MM.1S (cell line): ENCODE measurements at places on chromosomes 7 and 10.
A peak's percentile ranks its signal among the peaks of the same experiment; 100 is the strongest.

DNA sequence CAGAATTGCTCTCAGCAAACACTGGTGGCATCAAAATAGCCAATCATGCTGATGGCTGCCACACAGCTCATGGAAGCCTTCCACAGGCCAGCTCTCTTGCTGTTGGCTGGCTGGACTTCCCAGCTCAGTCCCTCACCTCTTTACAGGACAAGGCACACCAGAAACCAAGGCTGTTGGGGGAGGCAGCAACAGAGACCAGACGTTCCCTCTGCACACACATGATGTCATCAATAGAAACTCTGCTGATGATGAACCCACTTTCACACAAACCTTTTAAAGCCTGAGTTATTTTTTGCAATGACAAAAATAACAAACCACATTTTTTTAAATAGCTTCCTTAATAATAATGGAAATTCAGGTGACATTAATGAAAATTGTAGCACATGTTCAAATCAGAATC, 300.9 kb upstream of the C7orf33 start:
- peak; percentile 72 for DNase-seq

DNA sequence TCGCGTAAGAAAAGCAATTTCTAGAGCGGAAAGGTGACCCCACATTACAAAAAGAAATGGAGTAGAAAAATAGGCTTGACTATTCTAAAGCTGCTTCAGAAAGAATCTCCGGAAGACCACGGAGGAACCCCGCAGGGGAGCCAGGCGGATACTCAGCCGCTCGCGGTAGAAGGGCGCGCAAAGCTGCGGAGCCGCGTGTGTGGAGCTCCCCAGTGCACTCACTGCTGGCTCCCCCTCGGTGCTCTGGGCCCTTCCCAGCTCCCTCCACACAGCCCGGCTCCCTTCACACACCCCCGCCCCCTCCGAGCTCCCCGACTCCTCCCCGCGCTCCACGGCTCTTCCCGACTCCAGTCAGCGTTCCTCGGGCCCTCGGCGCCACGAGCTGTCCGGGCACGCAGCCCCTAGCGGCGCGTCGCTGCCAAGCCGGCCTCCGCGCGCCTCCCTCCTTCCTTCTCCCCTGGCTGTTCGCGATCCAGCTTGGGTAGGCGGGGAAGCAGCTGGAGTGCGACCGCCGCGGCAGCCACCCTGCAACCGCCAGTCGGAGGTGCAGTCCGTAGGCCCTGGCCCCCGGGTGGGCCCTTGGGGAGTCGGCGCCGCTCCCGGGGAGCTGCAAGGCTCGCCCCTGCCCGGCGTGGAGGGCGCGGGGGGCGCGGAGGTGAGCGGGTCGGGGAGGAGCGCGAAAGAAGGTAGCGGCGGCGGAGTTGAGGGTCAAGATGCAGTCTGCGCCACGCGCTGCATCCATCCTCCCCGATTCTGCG, at the start of gene STEAP2:
Gene STEAP2 (plus strand): TSS at position 350 of the 758 bp plus-strand sequence. CDS start 13,343 bp downstream, outside the sequence.
- DNase-seq = peak; percentile 11

DNA sequence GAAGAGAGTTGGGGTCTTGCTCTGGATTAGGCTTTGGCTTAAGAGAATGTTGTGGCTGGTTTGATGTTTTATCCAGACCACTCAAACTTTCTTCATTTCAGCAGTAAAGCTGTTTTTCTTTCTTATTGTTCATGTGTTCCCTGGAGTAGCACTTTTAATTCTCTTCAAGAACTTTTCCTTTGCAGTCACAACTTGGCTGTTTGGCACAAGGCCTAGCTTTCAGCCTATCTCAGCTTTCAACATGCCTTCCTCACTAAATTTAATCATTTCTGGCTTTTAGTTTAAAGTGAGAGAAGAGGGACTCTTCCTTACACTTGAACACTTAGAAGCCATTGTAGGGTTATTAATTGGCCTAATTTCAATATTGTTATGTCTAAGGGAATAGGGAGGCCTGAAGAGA, 18.1 kb downstream of the CCDC126 start:
- no peak for DNase-seq

- DNase-seq = no peak
Observed at GRCh38 chr7:147509541-147510200, 1080.9 kb upstream of the C7orf33 start.

DNA sequence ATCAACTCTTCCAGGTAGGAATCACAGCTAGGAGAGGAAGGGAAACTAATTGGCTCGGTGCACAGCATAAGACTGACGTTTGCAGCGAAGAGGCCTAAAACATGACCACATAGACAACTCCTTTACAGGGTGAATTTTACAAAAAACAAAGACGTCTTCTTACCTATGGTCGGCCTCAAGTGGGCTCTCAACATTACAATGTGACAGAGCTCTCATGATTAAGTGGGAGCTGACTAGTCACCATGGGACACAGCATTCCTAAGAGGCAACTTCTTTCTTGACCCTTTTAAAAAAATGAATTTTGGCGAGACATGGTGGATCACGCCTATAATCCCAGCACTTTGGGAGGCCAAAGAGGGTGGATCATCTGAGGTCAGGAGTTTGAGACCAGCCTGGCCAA, 4.6 kb downstream of the PDIA4 start:
- DNase-seq = no peak

DNA sequence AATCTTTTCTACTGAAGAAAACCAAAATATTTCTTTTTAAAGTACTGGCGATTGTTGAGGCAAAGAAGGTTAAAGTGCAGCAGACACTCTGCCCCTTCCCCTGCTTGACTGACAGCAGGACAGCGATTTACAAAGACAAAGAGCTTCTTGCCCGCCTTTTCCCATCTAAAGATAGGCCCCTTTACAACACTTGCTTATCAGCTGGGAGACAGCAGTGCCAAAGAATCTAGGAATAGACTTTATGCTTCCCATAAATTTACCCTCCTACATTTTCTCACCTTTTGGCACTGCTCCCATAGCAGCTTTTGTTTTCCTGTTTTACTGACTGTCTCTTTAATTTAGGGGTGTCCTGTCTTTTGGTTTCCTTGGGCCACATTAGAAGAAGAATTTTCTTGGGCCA, 824.1 kb downstream of the CCSER2 start:
- no peak for DNase-seq

DNA sequence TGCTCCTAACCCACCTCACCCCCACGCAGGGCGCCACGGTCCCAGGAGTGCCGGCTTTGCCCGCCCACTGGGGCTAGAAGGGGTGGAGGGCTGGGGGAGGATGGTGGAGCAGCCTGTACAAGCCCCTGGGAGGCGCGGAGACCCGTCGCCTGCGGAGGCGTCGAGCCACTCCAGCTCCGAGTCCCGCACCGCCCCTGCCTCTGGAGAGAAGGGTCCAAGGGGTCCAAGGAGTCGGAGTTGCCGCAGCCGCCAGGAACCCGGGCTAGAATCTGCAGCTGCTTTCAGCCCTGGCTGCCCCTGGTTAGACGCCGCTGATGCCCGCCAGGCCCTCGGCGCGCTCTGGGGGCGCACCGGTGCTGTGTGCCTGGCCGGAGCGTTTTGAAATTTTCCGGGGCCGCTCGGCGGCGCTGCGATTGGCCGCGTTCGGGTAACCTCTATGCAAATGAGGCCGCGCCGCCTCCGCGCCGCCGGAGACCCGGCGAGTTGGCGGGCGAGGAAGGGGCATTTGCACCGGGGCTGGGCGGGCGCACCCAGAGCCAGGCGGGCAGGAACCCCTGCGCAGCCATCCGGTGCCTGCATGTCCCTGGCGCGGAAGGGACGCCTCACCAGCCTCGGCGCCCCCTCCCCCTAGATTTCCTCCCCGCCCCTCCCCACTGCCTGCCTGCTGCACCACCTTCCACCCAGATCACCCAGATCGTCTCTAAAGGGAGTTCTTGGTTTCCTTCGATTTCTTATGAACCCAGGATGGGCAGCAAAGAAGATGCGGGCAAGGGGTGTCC, at the start of gene HMX2:
Gene HMX2 (plus strand): TSS at position 502 of the 779 bp plus-strand sequence. CDS start 243 bp downstream, at position 745.
- DNase-seq = no peak

DNA sequence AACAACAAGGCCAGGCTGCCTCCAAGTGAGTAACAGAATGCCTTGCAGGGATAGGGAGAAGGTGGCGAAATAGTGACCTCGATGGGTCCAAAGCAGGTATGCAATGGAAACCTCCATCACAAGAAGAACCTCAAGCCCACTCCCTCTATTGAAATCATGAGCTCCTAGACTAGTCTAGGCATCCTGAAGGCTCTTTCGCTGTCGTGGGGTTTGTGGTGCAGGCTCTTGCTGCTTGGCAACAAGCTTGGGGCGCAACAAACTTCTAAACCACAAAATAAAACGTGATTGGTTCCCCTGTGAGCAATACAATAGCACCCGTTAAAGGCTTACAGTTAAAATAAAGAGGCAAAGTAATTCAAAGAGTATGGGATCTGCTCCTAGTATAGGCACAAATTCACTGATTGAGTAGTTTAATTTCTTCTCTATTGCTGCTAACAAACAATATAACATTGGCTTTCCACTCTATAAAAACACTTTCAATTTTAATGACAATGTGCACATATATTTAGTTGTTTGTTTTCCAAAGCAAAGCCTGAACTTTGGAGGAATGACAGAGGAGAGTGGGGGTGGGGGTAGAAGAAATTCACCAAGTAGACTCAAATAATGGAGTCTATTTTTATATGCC, 64.1 kb downstream of the C10orf67 start:
- DNase-seq = no peak

GRCh38 chr7:151034312-151035025, 6.2 kb downstream of the ABCB8 start:
- no peak for DNase-seq

GRCh38 chr10:3239920-3240894, 67.6 kb upstream of the PITRM1 start:
- no peak for DNase-seq

GRCh38 chr7:68247571-68247970, 1250.9 kb downstream of the TYW1 start:
- DNase-seq = no peak

- no peak for DNase-seq
Observed at GRCh38 chr10:14621037-14621436, 153.7 kb downstream of the FAM107B start.

DNA sequence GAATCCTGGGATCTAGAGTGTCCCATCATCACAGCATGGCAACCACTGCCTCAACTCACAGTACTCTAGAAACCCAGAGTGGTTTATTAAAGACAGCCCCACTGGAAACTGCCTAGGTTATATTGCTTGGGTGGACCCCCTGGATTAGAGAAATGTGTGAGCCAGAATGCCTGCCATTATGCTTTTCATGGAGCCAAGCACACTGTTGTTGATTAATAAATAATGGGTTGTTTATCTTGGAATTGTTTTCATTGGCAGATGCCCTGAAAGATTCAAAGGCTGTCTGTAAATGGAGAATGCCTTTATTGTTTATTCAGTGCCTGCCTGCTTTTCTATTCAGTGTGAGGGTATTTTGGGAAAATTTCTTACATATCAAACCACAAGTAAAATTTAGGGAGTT, 52.1 kb downstream of the GNAI1 start:
- DNase-seq = no peak

- no peak for DNase-seq
Observed at GRCh38 chr10:26593896-26594295, 103.6 kb upstream of the PDSS1 start.

GRCh38 chr7:128215739-128216138, 25.3 kb upstream of the LEP start:
- DNase-seq = no peak

DNA sequence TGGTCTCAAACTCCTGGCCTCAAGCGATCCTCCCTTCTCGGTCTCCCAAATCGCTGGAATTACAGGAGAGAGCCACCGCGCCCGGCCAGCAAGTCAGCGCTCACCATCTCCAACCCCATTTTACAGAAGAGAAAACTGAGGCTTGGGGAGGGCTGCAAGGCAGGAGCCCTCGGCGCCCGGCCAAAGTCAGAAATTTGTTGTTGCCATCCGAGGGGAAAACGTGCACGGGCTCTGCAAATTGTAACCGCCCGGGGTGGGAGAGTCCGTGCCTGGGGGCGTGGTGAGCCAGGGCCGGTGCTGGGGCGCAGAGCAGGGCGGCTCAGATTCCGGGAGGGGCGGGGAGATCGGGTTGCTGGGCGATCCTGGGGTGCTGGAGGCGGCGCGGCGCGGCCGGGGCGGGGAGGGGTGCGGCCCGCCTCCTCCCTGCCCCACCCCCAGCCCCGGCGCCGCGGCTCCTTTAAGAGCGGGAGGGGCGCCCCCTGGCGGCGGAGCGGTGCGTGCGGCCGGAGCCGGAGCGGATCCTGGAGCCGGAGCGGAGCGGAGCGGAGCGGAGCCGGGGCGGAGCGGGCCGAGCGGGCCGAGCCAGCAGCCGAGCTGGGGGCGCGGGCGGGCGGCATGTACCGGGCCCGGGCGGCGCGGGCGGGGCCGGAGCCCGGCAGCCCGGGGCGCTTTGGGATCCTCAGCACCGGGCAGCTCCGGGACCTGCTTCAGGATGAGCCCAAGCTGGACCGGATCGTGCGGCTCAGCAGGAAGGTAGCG, at the start of gene VPS37D:
Gene VPS37D (plus strand): TSS at position 488 of the 759 bp plus-strand sequence. CDS start 128 bp downstream, at position 616.
- peak; percentile 91 for DNase-seq

- DNase-seq = no peak
Observed at GRCh38 chr10:17474595-17475323, 20.4 kb upstream of the ST8SIA6 start.

DNA sequence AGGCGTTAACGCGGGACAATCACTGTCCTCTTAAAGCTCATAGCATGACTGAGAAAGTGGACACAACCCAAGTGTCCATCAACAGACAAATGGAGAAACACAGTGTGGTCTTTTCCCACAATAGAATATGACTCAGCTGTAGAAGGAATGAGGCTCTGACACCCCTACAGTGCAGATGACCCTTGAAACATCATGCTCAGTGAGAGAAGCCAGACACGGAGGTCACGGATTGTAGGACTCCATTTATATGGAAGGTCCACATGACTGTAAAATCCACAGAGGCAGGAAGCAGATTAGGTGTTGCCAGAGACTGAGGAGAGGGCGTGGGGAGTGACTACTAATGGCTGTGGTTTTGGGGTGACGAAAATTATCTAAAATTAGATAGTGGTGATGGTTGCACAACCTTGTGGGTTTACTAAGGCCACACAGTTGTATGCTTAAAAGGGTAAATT, 6.1 kb upstream of the NCAPG2 start:
- DNase-seq = peak; percentile 30

- no peak for DNase-seq
Observed at GRCh38 chr7:129522088-129522970, 20.0 kb downstream of the SMKR1 start.

GRCh38 chr7:26084418-26084817, 67.6 kb upstream of the NFE2L3 start:
- DNase-seq = no peak

GRCh38 chr10:80292607-80293239, 3.3 kb upstream of the MAT1A start:
- DNase-seq = no peak

DNA sequence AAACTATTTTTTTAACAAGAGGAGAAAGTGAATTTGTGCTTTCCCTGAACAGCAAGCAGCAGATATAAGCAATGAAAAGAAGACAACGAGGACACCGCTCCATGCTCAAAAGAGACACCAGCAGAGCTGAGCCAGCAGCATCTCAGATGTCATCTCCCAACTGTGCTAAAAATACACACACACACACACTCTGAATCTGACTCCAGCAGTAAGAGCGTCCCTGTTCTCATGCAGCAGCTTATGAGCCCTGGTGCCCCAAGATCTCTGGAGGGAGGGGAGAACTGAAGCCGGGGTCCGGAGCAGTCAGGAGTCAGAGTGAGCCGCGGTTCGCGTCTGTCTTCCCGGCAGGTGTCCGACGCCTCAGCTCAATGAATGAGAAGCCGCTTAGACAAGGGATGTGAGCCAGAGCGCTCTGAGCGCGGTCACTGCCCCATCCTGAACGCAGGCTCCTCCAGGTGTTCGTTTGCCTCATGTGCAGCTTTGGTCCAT, 49.2 kb downstream of the SVIL start:
- peak; percentile 21 for DNase-seq
